Stimulated activated CD8-positive, alpha-beta memory T cell treated with anti-CD3 and anti-CD28 coated beads, Interleukin-4, amount 100 ng/mL, for 4 hours (primary cell): ENCODE measurements at places on chromosomes 4 and X.

GRCh38 chr4:89347363-89348025, 39.9 kb upstream of the GPRIN3 start:
- DNase-seq = no peak

DNA sequence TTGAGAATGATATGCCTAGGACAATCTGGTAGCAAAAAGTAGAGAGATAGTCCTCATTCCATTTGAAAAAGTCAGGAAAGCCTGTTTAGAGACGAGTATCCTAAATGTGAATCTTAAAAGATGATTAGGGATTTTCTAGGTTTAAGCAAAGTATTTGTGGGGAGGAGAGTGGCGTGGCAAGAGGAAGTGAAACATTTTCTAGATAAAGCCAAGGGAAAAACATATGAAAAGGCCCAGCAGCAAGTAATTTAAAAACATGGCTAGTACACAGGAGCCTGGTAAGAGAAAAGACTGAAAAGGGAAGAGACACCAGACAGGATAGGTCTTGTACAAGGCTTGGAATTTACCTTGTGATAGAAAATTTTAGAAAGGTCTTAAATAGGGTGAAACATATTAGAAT, 45.9 kb downstream of the CORIN start:
- DNase-seq = no peak

- DNase-seq = no peak
These were observed 13.1 kb downstream of the ATP2B3 start for GRCh38 chrX:153530411-153531129.

DNA sequence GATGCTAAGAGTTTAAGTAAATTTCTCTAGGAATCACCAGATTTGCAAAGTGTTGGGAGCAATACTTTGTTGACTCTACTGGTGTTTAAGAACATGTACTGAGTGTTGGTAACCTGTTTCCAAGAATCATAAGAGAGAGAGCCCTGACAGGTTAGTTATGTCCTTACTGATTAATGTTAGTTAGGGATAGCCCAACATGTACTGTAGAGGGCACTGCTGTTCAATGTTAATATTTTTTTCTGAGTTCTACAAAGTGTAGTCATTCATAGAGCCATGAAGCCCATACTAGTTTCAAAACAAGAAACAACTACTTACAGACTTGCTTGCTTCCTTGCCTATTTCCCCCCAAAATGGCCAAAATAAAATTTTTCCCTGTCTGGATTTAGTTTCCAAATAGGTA, 11.9 kb downstream of the TMPRSS11D start:
- DNase-seq = no peak

- DNase-seq = no peak
These were observed 1716.3 kb downstream of the C4orf33 start for GRCh38 chr4:130812117-130812765.

DNA sequence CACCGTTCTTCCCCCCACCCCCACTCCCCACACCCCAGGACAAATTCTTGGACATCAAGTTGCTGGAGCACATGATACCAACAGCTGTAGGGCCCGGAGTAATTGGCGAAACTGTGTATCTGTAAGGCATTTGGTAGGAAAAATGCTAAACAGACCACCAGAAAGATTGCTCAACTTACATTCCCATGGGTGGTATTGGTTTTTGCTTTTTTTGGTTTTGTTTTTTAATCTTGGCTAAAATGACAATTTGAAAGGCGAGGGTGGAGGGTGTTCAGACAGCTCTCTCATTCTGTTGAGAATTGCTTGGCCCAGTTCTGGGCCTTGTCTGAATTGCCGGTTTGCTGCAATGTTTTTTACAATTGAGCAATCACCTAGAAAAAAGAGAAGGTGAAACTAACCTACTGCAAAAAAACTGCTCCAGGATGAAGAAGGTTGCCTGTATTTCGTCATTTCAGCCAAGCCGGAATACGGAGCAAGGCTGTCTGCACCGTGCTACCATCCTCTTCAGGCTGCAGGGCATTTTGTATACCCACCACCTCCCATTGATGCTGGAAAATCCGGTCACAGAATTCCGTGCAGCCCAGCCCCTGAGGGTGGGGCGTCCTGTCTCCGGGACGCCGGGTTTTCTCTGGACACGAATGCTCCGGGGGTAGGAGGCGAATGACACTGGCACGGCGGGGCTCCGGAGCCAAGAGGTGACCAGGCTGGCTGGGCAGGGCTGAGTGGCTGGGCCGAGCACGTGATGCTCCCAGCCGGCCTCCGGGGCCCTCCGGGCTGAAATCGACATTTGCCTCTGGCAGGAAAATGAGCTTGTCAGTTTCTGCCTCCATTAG, at the start of gene CLCN4:
Gene CLCN4, plus strand, starts transcription at position 777 of the 833 bp plus-strand sequence. CDS start 28,058 bp downstream, outside the sequence.
- DNase-seq = no peak

DNA sequence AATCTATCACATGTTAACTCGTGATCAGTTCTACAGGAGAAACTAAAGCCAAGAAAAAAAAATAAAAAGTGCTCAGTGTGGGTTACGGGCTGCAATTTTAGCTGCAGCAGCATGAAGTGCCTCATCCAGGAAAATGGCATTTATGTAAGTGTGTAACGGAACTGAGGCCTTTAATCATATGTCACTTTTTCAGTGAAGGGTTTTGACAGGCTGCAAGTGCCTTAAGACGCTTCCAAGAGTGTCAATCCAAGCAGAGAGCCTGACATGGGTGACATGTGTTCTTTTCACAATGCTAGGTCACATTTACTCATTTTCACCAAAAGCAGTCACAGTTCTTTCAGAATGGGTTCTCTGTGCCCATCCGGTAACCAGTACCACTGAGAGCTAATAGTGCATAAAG, 604.6 kb downstream of the RAB28 start:
- DNase-seq = no peak

DNA sequence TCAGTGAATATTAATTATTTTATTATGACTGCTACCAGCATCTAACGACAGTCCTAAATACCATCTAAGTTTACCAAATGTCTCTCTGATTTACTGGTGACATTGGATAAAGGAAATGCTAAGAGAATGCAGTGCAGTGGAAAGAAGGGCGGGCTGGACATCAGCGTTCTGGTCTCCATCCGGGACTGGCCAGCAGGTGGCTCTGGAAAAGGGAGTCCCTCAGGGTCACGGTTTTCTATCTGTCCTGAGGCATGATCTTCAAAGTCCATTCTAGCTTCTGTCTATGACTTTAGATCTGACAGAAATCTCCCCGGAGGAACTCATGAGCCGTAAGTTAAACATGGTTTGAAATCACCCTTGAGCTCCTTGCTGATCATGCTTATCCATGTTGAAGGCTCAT, 3.3 kb downstream of the TRIM2 start:
- no peak for DNase-seq

- no peak for DNase-seq
These were observed 1841.8 kb downstream of the PCDH7 start for GRCh38 chr4:32562010-32562409.

DNA sequence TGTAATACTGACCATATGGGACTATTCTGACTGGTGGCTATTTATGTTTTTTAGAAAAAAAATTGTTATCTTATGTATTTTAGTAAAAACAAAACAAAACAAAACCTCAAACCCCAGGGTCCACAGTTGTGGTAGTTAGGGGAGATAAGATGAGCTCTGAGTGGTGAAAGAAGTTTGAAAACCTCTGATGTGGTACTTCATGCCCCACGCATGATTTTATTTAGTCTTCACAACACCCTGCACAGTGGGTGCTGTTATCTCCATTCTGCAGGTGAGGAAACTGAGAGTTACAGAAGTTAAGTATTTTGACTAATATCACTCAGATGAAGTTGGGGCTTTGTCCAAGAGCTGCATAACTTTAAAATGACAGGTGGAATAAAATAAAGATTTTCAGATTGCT, 230.6 kb upstream of the TRPC5 start:
- no peak for DNase-seq

- no peak for DNase-seq
These were observed 106.5 kb upstream of the STOX2 start for GRCh38 chr4:183798301-183799253.

DNA sequence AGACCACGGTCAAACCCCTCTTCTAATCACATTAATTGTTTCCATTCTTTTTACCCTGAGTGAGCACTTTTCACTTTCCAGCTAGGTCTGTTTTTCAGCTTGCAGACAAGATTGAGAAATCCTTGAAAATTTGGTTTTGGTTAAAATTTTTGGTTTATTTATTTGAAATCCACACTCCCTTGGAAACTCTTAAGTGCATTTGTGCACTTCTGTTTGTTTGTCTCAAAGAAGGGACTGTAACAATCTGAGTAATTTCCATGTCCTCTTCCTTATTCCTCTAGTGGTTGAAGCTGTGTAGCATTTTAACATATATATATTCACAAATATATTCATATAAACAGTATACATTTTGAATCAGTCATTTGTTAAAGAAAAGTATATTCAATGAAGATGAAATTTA, 333.3 kb downstream of the ANK2 start:
- no peak for DNase-seq
